ENCODE measurements at places on chromosomes 6 and 20.

DNA sequence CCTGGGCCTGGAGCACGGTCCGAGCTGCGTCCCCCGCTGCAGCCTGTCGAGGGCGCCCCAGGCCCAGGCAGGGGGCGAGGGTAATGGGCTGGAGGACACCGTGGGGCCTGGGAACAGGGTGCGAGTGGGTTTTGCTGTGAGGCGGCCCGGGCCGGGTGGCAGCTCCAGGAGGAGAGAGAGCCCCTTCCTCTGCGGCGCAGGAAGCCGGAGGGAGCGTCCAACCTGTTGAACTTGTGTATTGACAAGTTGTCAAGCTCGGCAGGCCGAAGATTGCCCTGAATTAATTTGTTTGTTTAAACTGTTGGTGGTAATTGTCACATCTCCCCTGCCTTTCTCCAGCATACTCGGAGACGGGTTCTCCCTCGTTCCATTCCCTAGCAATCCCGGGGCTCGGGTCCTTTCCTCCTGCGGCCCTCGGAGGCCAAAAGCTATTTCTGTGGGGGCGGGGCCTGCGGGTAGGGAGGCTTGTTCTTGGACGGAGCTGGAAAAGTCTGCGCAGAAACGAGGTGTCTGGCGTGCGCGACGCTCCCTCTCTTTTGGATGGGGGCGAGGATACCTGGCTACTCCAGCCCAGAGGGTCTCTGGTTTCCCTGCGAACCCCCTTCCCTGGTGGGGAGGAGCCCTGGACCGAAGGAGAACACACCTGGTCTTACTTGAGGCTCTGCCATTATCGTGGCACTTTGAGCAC lies 9.9 kb downstream of the NR2E1 start:
- no peak for DNase-seq

- DNase-seq, result no peak
Observed at GRCh38 chr6:40485300-40485699, 101.9 kb downstream of the LRFN2 start.

DNA sequence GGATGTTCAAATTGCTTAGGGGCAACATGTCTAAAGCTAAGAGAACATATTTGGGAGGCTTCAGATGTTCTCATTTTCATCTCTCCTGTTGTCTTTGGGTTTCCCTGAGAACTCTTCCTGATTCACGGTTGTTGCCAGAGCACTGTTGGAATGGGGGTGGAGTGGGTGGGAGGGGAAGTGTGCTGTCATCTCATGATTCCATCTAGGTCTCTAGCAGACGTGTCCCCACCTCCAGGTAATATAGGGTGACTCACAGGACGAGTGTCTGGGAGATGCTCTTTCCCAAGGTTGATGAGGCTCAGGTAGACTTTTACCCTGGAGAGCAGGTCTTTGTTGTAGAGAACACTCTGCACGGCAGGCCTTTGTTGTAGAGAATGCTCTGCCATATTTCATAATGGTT lies 636.9 kb downstream of the QKI start:
- no peak for DNase-seq

GRCh38 chr20:40572251-40572650 lies 116.8 kb downstream of the MAFB start:
- no peak for DNase-seq

- DNase-seq, result no peak
Observed at GRCh38 chr6:143549221-143549948, 37.9 kb upstream of the FUCA2 start.

DNA sequence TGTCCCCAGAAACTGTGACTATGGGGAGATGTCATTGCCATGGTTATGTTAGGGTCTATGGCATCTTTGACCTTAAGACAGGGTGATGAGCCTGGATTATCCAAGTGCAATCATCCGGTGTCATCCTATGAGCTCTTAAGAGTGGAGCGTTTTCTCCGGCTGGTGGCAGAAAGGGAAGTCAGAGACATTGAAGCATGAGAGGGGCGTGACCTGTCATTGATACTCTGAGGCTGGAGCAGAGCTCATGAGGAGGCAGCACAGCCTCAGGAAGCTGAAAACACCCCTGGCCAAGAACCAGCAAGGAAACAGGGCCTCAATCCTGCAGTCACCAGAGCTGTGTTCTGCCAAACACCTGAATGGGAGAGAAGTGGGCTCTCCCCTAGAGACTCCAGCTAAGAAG lies 59.6 kb downstream of the ANKRD60 start:
- DNase-seq, result no peak

GRCh38 chr6:137571854-137572253 lies 77.7 kb upstream of the OLIG3 start:
- DNase-seq, result no peak

DNA sequence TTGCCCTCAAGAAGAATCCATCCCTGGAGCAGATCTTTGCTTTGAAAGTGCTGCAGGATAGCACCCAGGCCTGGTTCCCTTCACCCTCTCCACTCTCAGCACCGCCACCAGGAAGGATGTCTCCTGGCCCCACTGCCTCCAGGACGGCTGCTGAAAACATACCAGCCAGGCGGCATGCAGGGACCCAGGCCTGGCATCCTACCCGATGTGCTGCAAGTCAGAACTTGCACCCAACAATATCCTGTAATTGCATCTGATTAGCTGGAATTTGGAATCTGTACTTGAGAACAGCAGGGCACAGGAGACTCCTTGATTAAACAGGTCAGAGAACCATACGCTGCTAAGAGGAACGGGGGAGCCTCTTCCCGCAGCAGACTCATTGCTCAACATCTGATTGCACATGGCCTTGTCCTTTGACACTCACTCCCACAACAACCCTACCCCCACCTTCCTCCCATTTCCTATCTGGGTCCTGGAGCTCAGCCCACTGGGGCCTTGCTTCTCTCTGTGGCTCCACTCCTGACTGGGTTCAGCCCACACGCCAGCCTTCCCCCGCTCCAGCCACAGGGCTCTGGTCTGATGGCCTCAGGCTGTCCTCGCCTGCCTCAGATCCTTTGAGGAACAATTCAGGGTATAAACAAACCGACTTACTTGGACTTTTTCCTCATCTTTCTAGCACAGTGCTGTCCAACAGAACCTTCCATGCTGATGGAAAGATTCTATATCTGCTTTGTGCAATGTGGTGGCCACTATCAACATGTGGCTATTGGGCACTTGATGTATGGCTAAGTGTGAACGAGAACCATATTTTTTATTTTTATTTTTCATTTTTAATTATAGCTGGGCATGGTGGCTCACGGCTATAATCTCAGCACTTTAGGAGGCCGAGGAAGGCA lies 78.0 kb downstream of the FGD2 start:
- DNase-seq, result no peak

- DNase-seq, result no peak
Observed at GRCh38 chr6:63964366-63964765, 328.8 kb downstream of the PHF3 start.

GRCh38 chr6:115899730-115900282 lies 160.9 kb downstream of the FRK start:
- DNase-seq, result no peak

DNA sequence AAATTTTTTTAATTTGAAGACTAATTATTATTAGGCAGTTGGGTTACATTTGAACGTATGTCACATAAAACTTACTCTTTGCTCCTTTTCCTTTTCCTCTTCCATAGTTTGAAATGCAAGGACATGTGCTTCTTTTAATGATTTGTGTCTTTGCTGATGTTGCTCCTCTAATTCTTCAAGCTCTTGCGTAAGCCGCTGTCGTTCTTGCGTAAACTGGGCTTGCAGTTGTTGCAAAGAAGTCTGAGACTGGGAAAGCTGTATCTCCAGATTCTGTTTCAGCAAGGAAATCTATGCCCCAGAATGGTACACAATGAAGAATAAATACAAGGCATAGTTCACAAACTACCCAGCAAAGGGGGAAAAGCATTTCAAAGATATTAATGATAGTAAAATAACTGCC lies 45.1 kb upstream of the MCM9 start:
- DNase-seq, result no peak

DNA sequence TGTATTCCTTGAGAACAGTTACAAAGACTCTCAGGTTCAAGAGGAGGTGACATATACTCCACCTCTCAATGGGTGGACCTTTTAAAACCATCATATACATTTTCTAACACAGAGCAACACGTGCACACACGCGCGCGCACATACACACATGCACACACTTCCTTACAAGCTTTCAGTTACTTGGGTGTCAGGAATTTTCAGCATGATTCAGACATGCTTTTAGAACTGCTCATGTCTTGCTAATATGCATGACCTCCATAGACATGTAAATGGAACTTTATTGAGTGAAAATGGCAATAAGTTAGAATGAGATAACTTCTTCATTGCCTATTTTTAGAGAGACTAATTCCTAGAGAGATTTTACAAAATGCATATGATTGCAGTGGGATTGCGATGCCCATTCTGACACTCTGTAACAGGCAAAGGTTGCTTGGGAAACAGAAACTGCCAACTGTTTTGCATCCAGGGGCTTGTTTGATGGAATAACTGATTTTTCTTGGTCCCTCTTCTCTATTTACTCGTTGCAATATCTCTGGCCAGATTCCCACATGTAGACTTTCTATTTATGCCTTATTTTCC lies 531.4 kb upstream of the RNF217 start:
- DNase-seq, result no peak

DNA sequence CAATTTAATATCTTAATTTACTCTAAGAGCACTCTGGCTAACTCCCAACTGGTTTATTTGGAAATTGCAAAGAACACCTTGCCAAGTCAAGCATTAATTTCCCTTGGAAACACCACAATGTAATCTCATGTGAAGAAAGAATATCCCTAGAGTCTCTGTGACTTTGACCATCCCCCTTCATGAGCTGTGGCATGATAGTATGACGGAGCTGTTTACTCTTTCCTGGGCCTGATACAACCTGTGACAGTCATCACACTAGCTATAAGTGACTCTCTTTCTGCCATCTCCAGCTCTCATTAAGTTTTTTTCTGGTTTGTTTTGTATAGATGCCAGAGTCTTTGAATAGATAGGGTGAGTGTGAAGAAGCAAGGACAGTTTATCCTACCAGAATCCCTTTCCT lies 470.3 kb upstream of the JARID2 start:
- DNase-seq, result no peak

DNA sequence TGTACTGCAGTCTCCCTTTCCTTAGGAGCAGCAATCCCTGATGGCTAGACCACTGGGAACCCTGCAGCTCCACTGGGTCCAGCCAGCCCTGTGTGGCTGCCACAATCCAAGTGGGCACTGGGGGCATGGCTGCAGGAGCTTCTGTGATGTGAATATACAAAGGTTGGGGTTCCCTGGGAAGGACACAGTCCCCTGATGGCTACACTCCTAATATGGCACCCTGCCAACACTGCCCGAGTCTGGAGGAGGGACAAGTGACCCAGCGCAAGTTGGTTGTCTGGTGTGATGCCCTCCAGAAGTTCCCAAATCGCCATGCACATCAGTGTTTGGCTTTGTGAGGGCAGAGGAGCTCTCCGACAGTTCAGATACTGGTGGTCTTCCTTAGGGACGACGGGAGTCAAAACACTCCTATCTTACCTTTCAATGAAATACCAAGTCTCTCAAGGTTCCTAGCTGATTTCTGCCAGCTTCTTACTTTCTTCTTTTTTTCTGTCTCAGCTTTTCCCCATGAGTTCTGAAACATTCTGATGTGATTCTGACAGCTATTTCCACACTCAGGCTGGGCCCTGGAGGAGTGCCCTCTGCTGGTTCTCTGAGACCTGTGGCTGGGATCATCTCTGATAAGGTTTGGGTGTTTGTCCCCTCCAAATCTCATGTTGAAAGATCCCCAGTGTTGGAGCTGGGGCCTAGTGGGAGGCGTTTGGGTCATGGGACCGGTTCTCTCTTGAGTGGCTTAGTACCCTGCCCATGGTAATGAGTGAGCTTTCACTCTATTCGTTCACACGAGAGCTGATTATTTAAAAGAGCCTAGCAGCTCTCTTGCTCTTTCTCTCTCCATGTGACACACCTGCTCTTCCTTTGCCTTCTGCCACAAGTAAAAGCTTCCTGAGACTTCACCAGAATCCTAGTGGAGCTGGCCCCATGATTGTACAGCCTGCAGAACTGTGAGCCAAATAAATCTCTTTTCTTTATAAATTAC lies 15.5 kb upstream of the ZFP57 start:
- peak; percentile 7 for DNase-seq

- DNase-seq, result no peak
Observed at GRCh38 chr6:168941036-168941435, 312.6 kb downstream of the THBS2 start.

DNA sequence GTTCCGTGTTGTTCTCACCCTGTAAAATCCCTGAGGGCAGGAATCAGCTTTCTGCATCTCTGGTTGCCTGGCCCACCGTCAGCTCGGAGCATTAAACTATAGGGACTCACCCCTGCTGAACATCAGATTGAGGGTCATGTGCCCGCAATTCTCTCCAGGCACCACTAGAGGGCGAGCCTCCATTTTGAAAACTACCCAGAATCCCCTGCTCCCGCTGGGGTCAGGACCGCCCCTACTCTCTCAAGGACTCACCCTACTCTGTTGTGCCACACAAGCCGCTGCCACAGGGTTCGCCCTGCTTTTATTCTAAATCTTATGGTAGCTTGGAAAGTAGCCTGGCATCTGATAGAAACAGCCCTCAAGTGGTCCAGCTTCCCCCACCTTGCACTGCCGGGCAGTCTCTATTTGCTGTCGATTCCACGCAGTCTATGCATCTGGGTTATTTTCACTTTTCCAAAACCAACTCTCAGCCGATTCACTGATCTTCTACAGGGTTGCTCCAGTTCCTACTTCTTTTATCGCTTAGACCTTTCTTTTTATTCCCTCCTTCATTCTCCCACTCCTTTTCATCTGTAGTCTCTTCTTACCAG lies 244.1 kb upstream of the QKI start:
- DNase-seq, result no peak

GRCh38 chr6:133855991-133856370 lies 32.9 kb upstream of the TCF21 start:
- no peak for DNase-seq

DNA sequence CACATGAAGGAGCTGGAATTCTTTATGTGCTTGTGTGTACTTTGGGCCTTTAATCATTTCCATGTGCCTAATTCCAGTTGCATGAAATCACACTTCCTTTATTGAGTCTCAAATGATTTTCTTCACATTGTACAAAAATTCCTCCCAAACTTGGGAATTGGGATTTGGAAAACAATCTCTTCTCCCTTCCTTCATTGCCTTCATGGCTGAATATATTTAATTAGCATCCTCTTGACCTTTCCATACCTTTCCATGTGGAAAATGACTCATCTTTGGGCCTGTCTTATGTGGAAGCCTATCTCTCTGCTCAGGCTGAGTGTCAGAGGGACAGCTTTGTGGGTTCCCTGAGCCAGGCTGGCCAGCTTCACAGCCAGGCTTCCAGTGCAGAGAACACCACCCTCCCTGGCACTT lies 33.0 kb upstream of the CDH4 start:
- DNase-seq, result no peak

Measured in C1 segment of cervical spinal cord (tissue), 14 donors.